ENCODE measurements at places on chromosomes 1 and 21.
A peak's percentile ranks its signal among the peaks of the same experiment; 100 is the strongest.

- no peak for DNase-seq
Measured at GRCh38 chr1:65469889-65470340, 49.4 kb downstream of the LEPR start.

GRCh38 chr21:35587841-35588380 lies 472.4 kb downstream of the SETD4 start:
- DNase-seq, result no peak

GRCh38 chr1:64960731-64961130 lies 5.6 kb downstream of the JAK1 start:
- no peak for DNase-seq

GRCh38 chr1:208243967-208244916 lies at the start of gene PLXNA2:
Gene PLXNA2 (minus strand): TSS chr1:208244384. CDS start chr1:208217922, 26,462 bp downstream.
- peak; percentile 24 for DNase-seq

DNA sequence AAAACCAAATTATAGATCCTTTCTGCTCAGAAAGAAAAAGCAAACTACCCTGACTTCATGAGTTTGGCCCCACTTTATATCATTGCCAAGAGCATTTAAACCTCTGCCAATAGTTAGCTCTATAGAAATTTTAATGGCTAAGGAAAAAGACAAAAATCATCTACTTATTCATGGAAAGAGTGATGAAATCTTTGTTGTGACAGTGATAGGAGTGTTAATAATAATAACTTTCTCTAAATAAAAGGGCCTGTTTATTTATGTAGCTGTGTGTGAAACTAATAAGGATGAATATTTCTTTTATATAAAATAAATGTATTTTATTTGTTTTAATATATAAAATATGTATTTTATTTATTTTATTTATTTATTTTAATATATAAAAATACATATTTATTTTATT lies 6.4 kb downstream of the CHODL start:
- DNase-seq, result no peak

GRCh38 chr1:229024528-229025130 lies 246.3 kb upstream of the RAB4A start:
- no peak for DNase-seq

Data from cortex of kidney (tissue), 1 donor.